ENCODE measurements at places on chromosomes 16 and 17. TPM values are rescaled to one million over a fixed set of nuclear protein-coding genes. Genes with fewer than 3 reads are reported as not detected.

Gene SSTR5
- polyA plus RNA-seq = not detected

DNA sequence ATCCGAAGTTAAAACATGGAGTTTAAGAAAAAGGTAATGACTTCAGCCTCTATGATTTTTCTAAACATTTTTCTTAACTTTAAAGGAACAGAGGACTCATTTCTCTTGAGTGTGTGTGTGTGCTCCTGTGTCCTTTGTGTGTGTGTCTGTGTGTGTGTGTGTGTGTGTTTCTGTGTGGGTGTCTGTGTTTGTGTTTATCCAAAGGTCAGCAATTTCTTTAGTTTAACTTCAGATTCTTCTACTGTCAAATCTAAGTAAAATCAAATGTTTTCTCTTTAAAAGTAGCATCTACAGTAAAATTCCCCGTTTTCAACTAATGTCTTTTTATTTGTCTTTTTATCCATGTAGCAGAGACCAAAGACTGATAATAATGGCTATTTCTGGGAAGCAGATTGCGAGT, 31.8 kb downstream of the HSBP1 start:
- DNase-seq = no peak

Gene KRT33A
- polyA plus RNA-seq = not detected

DNA sequence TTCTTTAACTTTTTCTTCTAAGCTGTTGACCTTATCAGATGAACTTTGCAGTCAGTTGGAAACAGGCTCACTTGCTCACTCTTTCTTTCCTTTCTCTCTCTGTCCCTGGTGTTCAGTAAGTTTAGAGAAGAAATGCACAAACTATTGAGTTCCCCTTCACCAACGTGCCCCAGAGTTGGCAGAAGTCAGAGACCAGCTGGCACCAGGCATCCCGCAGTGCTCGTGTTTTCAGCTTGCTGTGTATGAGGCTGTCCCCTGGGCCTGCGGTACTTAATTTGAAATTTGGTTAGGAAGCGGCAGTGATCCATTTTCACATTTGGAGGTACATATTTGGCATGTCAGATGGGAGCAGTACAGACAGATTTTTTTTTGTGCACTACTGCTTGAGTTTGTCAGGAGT, 258.6 kb downstream of the SNX29 start:
- no peak for DNase-seq

DNA sequence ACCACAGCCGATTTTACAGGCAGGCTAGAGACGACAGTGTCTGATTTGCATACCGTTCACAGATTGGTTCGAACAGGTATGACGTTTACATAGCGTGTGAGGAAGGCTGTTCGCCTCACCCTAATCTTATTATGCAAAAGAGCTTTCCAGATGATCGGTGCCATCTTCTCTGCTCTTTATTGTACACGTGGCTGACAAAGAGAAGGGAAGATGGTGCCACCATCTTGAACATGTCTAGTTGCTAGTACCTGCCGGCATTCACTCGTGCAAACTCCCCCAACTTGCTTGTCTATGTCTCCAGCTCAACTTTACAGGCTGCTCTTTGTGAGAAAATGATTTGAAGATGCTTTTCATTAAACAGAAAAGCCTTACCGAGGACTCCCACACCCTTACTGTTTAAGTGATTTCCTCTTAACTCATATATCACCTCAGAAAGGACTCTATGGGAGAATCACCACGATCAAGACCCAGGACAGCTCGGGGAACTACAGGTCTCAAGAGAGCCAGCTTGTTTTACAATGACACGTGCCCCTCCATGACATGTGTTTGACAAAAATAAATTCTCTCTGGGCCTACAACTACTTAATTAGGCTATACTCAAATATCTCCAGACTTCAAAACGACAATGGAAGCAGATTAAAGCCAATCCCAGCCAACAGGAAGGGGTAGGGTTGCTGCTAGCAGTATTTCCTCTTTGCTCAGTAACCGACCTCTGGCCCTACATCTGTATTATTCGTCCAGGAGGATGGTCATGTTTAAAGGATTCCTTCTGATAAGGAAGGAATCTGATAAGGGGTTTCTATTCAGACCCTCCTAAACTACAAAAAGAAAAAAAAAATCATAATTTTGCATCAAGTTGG, 480.6 kb downstream of the TMEM114 start:
- no peak for DNase-seq

DNA sequence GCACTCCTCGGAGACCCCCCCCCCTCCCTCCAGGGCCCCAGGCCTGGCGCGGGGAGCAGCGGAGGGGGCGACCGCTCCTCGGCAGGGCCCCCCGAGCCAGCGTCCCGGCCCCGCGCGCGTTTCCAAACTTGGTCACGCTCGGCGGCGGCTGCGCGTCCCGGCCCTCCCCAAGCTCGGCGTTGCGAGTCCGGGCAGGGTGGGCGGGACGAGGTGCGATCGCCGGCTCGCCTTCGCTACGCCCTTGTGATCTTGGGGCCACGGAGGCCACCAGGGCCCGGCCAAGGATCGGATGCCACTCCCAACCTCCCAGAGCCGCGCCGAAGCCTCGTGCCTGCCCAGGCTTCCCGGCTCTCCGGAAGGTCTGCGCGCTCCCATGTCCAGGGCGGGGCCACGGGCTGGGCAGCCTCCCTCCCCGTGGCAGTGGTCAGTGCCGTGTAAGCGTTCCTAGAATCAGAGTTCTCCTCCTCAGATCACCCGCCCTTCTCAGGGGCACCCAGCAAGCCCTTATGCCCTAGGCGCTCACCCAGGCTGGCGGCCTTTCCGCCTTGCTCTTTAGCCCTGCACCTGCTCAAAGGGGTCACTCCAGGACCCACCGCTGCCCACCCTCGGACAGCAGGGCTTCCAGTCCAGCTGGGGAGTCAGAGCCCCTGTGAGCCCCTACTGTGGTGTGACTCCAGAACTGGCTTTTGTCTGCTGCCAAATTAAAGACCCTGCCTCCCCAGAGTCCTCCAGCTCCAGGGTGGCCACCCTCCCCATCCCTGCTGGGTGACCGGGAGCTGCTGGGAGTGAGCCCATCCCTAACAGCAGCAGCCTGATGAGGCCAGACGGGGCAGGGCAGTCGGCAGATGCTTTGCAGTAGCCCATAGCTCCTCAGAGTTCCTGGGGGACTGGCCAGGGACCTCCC, 12.2 kb upstream of the MRPS23 start:
- DNase-seq = no peak

GRCh38 chr17:80133626-80133970, 13.3 kb downstream of the EIF4A3 start:
- no peak for DNase-seq

DNA sequence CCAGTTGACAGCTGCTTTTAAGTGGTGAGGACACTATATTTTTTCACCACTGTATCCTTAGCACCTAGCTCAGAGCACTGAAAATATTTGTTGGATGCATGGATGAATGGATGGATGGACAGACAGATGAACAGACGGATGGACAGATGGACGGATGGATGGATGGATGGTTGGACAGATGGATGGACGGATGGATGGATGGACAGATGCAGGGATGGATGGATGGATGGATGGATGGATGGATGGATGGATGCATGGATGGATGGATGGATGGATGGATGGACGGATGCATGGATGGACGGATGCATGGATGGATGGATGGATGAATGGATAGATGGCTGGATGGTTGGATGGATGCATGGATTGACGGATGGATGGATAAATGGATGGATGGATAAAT, 12.4 kb upstream of the SLC5A11 start:
- DNase-seq = no peak

DNA sequence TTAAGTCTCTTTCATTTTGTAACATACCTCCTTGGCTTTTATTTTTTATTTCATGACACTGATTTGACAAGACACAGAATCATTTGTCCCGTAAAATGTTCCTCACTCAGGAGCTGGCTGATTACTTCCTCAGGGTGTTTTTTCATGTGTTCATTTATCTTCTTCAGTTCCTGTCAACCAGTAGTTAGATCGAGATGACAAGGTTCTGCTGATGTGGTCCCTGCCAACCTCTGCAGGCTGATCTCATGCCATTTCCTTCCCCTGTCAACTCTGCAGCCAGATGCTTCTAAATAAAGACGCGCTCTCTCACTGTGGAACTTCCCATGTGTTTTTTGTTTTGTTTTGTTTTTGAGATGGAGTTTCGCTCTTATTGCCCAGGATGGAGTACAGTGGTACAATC, 8.1 kb upstream of the CXCL16 start:
- DNase-seq = peak; percentile 56

DNA sequence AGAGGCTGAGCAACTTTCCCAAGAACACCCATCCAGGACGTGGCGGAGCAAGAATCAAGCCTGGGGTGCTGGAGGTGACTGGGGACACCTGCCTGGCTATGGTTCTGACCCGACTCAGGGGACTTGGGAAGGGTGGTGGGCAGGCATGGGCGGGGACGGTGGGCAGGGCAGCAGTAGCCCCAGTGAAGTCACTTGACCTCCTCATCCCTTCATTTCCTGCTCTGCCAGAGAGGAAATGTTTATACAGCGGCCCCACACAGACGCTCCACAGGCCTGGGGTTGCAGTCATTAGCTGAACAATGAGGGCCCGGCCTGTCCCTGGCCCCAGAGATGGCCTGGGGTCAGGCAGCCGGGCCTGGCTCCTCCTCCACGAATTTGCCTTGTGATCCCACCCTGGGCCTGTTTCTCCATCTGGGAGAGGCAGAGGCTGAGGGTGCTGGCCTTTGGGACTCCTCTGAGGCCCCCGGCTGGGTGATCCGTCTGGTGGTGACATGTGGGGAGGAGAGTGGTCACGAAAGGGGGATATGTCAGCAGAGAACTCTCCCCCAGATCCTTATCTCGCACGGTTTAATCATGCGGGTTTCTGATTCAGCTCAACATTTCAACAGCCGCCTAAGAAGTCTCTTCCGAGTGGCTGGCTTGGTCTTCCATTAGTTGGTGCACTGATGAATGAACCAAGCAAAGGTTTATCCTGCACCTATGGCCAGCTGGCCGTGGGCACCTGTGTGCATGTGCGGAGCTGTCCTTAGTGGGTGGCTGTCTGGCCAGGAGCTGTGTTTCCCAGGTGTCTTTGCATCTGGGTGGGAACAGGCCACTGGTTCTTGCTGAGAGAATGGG, 175.9 kb downstream of the IRF8 start:
- no peak for DNase-seq

DNA sequence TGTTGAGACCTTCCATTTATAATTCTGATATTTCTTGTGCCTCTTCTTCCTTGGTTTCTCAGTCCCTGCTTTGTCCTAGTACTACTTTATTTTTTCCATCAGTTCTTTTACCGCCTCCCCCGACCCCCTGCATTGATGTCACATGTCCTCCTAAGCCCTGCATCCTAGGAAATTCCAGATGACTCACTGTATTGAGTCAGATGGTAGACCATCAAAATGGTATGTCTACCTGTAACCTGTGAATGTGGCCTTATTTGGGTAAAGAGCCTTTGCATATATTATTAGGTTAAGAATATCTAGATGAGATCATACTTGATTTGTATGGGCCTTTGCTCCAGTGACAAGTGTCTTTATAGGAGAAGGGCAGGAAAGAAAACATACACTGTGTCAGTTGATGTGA, 515.3 kb upstream of the CA10 start:
- no peak for DNase-seq

Gene HP
- polyA plus RNA-seq = not detected

GRCh38 chr16:57679767-57680482, 11.8 kb downstream of the ADGRG3 start:
- no peak for DNase-seq

- no peak for DNase-seq
These were observed 28.1 kb downstream of the WSCD1 start for GRCh38 chr17:6098050-6098822.

GRCh38 chr17:75340631-75341030, 51.4 kb upstream of the SLC25A19 start:
- no peak for DNase-seq

Gene NPB
- polyA plus RNA-seq = not detected

DNA sequence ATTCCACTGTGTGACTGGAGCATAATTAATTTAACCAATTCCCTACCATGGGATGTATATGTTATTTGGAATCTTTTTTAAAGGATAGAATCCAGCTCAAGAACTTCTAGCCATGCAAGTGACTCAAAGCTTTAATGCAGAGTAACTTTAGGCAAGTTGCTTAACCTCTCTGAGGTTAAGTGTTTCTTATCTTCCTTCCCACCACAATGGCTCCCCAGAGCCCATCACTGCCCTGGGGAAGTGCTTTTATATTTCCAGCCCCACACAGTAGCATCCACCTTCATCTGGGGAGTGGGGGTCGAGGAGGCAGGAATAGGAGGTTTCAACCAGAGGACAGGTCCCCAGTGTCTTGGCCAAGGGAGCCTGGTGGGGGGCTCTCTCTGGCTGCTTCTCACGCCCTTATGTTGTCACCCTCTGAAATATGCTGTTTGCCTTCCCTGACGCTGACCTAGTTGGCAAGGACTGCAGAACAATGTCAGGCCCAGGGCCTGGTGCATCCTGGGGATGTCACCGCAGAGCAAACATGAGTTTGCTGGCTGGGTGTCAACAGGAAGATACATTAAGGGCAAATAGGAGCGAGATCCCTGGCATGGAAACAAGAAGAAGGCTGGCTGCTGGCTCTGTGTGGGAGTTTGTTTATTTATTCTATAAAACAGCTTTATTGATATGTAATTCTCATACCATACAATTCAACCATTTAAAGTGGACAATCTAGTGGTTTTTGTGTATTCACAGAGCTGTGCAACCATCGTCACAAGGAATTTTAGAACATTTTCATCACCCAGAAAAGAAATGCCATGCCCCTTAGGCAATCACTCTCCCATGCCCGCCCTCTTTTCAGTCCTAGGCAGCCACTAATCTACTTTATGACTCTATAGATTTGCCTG, 46.6 kb upstream of the WSB1 start:
- DNase-seq = no peak

Gene DHX58
- 31.6 TPM for polyA plus RNA-seq

- DNase-seq = no peak
These were observed 204.9 kb upstream of the KCNJ16 start for GRCh38 chr17:69870091-69870530.

Gene EPOP
- 0.62 TPM for polyA plus RNA-seq

Gene SHPK
- 5.9 TPM for polyA plus RNA-seq

Measured in B cell (primary cell).